ENCODE measurements at places on chromosomes 16 and 17.

DNA sequence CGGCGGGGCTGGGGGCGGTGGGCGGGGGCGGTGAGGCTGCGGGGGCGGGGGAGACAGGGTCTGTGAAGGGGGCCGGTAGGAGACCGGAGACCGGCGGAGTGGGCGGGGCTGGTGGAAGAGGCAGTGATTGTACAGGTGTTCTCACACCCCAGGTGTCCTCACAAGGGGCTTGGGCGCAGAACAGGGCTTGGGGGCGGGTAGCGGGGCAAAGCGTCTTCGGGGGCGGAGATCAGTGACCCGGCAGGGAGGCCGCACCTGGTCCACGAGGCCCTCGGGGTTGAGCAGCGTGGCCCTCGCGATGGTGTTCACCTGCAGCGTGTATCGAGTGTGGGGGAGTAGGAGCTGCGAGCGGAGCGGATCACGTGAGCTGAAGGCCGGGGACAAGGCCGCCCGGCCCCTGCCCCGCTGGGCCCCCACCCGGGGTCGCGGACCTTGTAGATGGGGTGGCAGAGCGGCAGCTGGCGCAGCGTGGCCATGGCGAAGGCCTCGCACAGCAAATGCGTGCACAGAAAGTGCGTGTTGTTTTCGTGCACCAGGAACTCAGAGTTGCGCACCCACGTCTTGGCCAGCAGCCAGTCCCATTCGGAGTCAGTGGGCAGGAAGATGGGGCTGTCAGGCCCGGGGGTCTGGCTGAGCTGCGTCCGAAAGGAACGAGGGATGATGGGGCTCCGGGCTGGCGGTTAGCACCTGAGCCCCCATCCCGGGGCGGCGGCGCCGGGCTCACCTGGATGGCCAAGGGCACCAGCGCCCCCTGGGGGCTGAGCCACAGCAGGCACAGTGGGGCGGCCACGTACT, 8.5 kb downstream of the ALOXE3 start:
- peak; percentile 66 for DNase-seq

DNA sequence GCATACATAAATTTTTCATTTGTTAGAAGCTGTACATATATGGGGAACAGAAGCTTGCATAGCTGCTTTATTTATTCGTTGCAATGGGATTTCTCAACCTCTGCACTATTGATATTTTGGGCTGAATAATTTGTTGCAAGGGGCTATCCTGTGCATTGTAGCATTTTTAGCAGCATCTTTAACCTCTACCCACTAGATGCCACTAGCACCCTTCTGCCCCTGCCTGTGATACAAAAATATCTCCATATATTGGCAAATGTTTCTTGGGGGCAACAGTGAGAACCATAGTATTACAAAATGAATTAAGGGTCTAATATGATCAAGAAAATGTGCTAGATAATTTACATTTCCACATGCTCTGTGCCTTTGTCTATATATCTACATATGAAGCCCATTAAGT, 1401.0 kb downstream of the CDH11 start:
- no peak for DNase-seq

DNA sequence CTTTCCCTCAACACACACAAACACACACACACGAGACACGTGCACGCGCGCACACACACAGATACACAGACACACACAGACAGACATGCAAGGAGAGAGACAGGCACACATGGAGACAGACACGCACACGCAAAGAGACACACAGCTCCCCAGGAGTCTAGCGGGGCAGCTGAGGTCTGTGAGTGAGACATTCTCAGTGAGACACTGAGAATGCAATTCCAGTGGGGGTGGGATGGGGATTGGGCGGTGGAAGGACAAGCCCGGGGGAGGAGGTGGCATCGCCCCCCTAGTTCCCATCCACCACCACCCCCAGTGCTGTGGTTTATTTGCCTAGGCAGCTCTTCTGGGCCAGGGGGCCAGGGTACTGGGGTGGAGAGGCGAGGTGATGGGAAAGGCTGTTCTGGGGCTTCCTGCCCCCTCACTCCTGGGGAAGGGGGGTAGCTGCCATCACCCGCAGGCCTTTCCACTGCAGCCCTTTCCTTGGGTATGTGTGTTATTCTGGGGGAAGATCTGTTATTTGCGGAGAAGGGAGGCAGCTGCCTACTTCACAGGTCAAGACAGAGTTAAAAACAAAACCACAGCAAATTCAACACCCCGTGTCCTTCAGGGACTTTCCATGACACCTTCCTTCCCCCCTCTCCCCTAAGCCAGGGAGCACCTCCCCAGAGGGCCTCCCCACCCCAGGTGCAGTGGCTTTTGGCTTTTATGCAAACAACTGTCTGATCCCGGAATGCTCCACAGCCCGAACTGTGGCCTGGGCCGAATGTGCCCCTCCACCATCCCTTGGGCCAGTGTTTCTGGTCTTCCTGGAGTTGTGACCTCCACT, 18.0 kb downstream of the GRB7 start:
- peak; percentile 36 for DNase-seq

DNA sequence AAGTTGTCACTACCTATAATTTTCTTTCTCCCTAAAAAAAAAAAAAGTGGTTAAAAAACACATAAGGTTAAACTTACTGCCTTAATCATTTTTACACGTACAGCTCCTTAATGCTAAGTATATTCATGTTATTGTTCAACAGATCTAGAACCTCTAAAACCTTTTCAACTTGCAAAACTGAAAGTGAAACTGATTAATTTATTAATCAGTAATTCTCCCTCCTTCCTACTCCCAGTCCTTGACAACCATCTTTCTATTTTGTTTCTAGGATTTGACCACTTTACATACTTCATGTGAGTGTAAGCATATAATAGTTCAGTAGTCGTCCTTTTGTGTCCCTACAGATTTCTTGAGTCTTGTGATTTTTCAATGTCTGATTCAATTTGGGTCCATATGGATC, 251.4 kb upstream of the KIF2B start:
- DNase-seq: no peak

- DNase-seq: no peak
Measured at GRCh38 chr17:45578516-45579455, 88.3 kb upstream of the PLEKHM1 start.

DNA sequence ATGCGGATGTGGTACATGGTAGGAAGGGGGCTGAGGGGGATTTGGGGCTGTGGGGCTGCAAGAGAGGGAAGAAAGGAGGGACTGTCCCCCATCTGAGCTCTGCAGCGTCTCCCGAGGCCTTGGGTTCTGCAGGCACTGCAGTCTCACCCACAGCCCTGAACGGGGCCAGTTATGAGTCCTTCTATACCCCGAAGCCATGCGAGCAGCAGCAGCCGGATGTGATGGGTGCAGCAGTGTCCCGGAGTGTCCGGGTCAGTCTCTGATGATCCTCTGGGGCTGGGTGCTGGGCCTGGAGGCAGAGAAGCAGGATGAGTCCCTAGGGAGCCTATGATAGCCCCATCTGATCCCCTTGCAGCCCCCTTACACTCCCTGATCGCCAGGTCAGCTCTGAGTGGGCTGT, 41.5 kb downstream of the CPNE2 start:
- DNase-seq: no peak

GRCh38 chr17:10618202-10618635, 38.9 kb downstream of the MYH3 start:
- peak; percentile 9 for DNase-seq

GRCh38 chr17:76204277-76204676, 36.0 kb downstream of the RNF157 start:
- DNase-seq: no peak

GRCh38 chr17:1315891-1316403, 36.5 kb downstream of the TRARG1 start:
- no peak for DNase-seq

DNA sequence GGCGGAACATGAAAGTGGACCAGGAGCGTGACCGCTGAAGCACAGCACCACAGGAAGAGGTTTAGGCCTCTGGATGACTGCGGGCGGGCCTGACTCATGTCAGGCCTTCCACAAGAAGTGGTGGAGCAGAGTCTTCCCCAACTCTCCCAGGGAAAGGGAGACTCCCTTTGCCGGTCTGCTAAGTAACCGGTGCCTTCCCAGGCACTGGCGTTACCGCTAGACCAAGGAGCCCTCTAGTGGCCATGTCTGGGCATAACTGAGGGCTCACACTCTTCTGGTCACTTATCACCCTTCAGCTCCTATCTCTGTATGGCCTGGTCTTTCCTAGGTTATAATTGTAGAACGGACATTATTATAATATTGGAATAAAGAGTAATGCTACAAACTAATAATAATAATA, 1931.9 kb downstream of the TP53TG3F start:
- DNase-seq: no peak

DNA sequence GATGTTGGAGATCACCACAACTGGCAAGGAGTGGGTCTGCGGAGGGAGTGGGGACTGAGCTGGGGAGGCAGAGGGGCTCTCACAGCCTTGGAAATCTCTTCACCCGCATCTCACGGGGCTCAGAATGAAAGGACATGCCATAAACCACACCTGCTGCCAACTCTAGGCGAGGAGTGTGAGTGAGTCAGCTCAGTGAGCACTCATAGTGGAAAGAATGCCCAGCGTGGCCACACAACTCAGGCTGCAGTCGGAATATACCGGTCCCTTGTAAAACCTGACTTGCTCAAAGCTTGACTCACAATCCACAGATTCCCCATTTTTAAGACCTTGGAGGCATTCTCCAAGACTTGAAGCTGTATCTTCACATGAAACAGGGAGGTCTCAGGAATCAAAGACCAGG, 36.7 kb downstream of the STAT5A start:
- no peak for DNase-seq

- no peak for DNase-seq
Measured at GRCh38 chr16:86930663-86931373, 352.5 kb downstream of the FOXL1 start.

GRCh38 chr16:48580925-48581500, 29.0 kb downstream of the N4BP1 start:
- no peak for DNase-seq

DNA sequence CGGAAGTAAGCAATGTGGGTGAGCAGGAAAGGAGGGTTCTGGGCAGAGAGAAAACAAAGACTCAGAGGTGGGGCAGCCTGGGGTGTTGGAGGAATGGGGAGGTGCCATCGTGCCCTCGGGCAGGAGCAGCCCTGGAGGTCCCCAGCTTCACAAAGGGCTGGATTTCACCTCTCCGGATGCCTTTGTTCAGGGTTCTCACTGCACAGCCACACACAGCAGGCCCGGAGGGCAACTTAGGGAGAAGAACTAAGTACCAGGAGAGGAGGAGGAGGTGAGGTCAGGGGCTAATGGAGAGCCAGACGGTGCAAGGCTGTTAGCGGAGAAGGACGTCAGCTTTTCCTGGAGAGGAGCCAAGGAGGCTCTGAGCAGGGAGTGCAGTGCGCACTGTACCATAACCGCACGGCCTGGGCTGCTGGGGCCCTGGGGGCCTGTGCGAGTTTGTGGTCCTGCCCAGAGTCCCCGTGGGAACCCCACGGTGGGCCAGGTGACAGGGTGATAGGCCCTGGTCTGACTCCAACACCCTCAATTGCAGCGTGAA, 9.3 kb downstream of the ARRB2 start:
- no peak for DNase-seq

DNA sequence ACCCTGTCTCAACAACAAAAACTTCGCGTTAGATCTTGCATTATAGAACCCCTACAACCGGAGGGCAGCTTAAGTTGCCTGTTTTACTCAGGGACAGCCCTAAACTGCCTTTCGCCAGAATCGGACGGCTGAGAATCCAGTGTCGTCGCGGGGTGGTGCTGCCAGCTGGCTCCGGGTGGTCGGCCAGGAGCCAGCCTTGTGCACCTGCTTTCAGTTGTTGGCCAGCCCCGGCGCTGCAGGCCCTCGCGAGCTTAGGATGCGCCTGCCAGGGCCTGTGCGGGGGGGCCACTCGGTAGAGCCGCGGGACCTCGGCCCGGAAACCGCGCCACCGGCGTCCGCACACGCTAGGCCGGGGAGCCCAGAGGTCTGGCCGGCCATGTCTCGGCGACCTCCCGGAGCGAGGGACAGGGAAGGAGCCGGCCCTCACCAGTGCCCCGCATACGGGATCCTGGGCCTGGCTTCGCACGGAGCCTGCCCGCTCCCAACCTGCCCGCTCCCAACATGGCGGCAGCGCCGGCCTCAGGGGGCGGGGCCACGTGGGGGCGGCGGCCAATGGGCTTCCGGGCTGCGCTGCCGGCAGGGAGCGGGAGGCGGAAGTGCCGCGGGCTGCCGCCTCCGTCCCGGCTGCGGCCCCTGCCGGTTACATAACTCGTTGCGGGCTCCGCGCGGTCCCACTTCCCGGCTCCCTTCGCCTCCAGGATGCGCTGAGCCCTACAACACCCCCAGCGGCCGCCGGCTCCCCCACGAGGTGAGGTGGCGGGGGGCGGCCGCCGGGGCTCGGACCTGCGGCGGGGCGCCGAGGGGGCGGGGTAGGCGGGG, 14.2 kb downstream of the NAA60 start:
- peak; percentile 85 for DNase-seq

- no peak for DNase-seq
Measured at GRCh38 chr17:67531291-67531690, 154.2 kb downstream of the PITPNC1 start.

DNA sequence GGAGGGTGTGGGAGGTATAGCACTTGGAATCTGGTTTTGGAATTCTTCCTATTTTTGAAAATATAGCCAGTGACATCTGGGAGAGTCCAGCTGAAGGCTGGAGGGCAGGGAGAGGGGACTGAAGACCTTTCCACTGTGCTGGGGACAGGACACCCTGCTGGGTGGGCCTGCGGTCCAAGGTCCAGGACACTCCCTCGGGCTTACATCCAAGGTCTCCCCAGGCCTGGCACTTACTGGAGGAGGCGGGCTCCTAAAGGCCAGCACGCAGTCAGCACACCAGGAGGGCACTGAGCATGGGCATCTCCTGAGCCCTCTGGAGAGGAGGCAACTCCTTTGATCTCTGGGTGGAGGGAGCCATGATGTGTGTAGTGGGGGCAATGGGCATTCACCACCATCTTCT, 35.5 kb upstream of the ETV4 start:
- DNase-seq: no peak

DNA sequence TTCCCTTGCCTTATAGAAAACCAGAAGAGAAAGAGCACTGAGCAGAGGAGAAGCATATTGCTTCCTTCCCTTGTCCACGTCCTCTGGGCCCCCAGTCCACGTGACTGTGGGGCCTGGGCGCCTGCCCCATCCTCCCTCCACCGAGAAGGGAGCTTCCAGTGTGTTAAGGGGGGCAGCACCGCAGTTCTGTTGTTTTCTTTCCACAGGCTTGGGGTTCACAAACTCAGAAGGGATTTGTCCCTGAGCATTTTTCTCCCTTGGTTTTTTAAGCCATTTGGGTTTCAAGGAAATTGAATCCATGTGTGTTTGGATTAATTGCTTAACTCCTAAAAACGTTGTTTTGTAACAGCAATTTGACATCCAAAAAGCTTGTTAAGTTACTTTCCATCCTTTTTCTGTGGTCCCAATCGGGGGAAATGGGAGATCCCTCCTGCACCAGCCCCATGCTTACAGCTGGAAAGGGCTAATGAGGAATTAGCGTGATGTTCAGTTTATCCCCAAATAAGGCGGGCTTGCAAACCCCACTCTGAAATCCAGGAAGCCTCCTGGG, 347.5 kb upstream of the TNRC6C start:
- DNase-seq: no peak

- no peak for DNase-seq
Measured at GRCh38 chr16:8407351-8407750, 183.0 kb downstream of the TMEM114 start.

GRCh38 chr16:85372627-85373372, 240.3 kb upstream of the GSE1 start:
- DNase-seq: no peak

All from stimulated activated CD4-positive, alpha-beta T cell treated with anti-CD3 and anti-CD28 coated beads, TNF-alpha, amount 100 ng/mL, for 4 hours (primary cell).